ENCODE measurements at places on chromosomes 5 and 9. TPM values are rescaled to one million over a fixed set of nuclear protein-coding genes. Genes with fewer than 3 reads are reported as not detected.

PHF24 gene
- 0.26 TPM for polyA plus RNA-seq

TMEFF1 gene
- 8.8 TPM for polyA plus RNA-seq

RALGPS1 gene
- polyA plus RNA-seq, result 22.2 TPM

PCDH12 gene
- polyA plus RNA-seq, result 13.9 TPM

TMCO6 gene
- 10.2 TPM for polyA plus RNA-seq

HIGD2A gene
- polyA plus RNA-seq, result 99.6 TPM

PCDHB11 gene
- polyA plus RNA-seq, result 4.9 TPM

GABRA6 gene
- not detected for polyA plus RNA-seq

SLC22A4 gene
- 3.1 TPM for polyA plus RNA-seq

SOHLH1 gene
- not detected for polyA plus RNA-seq

SYK gene
- 9.1 TPM for polyA plus RNA-seq

ENTREP1 gene
- polyA plus RNA-seq, result 3.3 TPM

SHLD3 gene
- polyA plus RNA-seq, result 3.6 TPM

C9orf50 gene
- 0.27 TPM for polyA plus RNA-seq

SPATA31C1 gene
- polyA plus RNA-seq, result 0.41 TPM

PCAT7 gene
- 0.14 TPM for polyA plus RNA-seq

SPAG8 gene
- polyA plus RNA-seq, result 5.7 TPM

NIM1K gene
- polyA plus RNA-seq, result 0.54 TPM

DMRT3 gene
- polyA plus RNA-seq, result 1.5 TPM

GNAQ gene
- 61.6 TPM for polyA plus RNA-seq

IL9 gene
- not detected for polyA plus RNA-seq

MGAT1 gene
- polyA plus RNA-seq, result 85.6 TPM

IFNA2 gene
- polyA plus RNA-seq, result not detected

NMUR2 gene
- polyA plus RNA-seq, result 0.17 TPM

ANKHD1 gene
- polyA plus RNA-seq, result 95.9 TPM

GAS1 gene
- polyA plus RNA-seq, result 49.9 TPM

CKMT2 gene
- polyA plus RNA-seq, result 5.2 TPM

AK6 gene
- polyA plus RNA-seq, result 85.3 TPM

IL13 gene
- polyA plus RNA-seq, result not detected

TAF11L10 gene
- polyA plus RNA-seq, result not detected

NAIP gene
- polyA plus RNA-seq, result 29.6 TPM

SPINK13 gene
- polyA plus RNA-seq, result 0.23 TPM

PCDHA12 gene
- polyA plus RNA-seq, result 0.82 TPM

EGFL7 gene
- 29.0 TPM for polyA plus RNA-seq

CCL27 gene
- 0.59 TPM for polyA plus RNA-seq

RANBP6 gene
- 28.6 TPM for polyA plus RNA-seq

MORN5 gene
- 2.3 TPM for polyA plus RNA-seq

CYLC2 gene
- not detected for polyA plus RNA-seq

LPAR1 gene
- 77.1 TPM for polyA plus RNA-seq

LHX3 gene
- not detected for polyA plus RNA-seq

OBP2A gene
- not detected for polyA plus RNA-seq

TMEM215 gene
- polyA plus RNA-seq, result 0.23 TPM

OLFML2A gene
- 30.9 TPM for polyA plus RNA-seq

FCHO2 gene
- 37.3 TPM for polyA plus RNA-seq

VCAN gene
- polyA plus RNA-seq, result 206 TPM

EPB41L4A gene
- 31.7 TPM for polyA plus RNA-seq

PTPRD gene
- polyA plus RNA-seq, result 117 TPM

ANKRD31 gene
- 0.48 TPM for polyA plus RNA-seq

SHOC1 gene
- 1.1 TPM for polyA plus RNA-seq

NUTM2F gene
- polyA plus RNA-seq, result not detected

LCN9 gene
- not detected for polyA plus RNA-seq

STPG3 gene
- 1.0 TPM for polyA plus RNA-seq

SLC6A18 gene
- 0.11 TPM for polyA plus RNA-seq

GBA2 gene
- polyA plus RNA-seq, result 62.5 TPM

ANKRD33B gene
- polyA plus RNA-seq, result 1.5 TPM

All from left renal pelvis (tissue), 4 donors.